K562 (cell line): ENCODE measurements at places on chromosomes 16 and 17. TPM values are rescaled to one million over a fixed set of nuclear protein-coding genes. Genes with fewer than 3 reads are reported as not detected.
A peak's percentile ranks its signal among the peaks of the same experiment; 100 is the strongest.

CALCOCO2 gene
- 67.5 and 69.4 TPM in 2 replicates for total RNA-seq

NACA2 gene
- total RNA-seq = not detected in 2 replicates

CDC6 gene
- total RNA-seq = 121 and 126 TPM in 2 replicates

ULK2 gene
- 0.18 and 0.38 TPM in 2 replicates for total RNA-seq

ZNF205 gene
- 9.4 and 10.1 TPM in 2 replicates for total RNA-seq

DHRS7C gene
- not detected in 2 replicates for total RNA-seq

NTN1 gene
- total RNA-seq = 0.02 TPM in 2 replicates

GP2 gene
- total RNA-seq = 5.9 and 6.1 TPM in 2 replicates

BPTF gene
- 42.1 and 52.1 TPM in 2 replicates for total RNA-seq

DNA sequence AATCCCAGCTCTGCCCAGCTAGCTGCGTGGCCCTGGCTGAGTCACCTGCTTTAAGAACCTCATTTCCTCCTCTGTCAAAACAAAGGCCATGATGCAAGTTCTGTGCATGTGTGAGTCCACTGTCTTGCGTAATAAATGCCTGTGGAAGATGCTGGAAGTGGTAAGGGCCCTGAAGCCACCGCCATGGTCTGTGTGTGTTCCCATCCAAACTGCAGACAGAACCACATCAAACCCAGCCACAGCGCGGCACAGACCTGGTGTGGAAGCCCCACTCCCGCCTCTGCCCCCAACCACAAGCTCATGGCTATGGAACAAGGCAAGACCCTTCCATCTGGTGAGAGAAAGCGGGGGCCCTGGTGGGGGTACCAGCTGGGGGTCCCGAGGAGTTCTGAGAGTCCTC is 26.0 kb downstream of the NECAB2 start:
- no peak for DNase-seq

DNA sequence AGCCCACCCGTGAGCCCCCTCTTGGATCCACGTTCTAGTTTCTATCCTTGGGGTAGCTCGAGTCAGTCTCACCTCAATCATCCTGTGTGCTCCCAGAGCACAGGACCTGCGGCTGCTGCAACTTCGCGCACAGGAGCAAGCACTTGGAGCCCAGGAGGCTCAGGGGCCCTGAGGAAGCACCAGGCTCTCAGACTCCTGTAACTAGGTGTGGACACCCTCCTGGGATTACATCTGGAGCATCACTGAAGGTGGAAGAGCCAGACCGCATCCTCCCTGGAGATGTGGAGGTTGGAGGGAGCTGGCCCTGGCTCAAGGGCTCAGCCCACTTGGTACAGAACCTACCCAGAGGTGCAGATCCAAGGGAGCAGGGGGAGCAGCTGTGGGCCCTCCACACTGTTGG is 2.7 kb downstream of the HBQ1 start:
- no peak for DNase-seq

- DNase-seq = peak; percentile 12
Observed at GRCh38 chr17:32693194-32693897, 183.6 kb downstream of the MYO1D start.

- DNase-seq = no peak
Observed at GRCh38 chr16:66457888-66458287, 30.8 kb downstream of the BEAN1 start.

DNA sequence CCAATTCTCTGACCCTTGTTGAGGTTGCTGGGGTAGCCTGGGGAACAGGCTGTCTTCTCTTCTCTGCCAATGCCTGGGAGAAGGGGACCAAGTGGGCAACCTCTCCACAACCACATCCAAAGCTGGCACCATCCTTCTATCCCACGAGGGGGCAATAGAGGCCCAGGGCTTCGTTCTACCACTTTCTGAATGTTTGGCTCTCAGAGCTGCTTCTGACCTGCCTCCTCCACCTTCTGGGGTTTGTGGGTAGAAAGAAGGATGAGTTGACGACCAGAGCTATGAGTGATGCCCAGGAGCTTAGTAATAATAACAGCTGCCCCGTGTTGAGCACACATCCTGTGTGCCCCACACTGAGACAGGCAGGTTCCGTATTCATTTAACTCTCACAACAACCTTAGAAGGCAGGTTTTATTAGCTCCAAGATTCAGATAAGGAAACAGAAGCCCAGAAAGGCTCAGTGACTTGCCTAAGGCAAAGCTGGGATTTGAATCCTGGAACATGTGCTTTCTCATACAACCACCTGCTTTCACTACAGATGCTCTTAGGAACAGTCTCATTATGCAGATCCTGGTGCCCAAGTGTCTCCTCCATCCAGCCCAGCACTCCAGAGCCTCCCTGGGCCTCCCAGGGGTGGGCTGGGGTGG is 11.1 kb downstream of the TSPOAP1 start:
- no peak for DNase-seq

DNA sequence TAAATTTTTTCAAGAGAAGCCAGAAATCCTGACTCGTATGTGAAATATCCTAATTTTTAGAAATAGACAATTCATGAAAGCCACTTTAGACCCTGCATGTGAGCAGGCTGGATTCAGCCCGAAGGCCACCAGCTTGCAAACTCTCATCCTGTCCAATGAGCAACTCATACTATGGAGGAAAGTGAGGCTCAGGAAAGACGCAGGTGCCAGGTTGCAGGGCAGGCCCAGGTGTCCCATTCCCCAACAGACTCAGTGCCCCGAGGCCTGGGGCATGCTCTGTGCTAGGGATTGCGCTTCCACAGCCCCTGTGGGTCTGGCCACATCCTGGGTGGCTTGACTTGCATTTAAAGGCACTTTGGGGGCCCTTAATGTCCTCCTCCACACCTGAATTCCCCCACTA is 16.7 kb upstream of the RASD1 start:
- DNase-seq = no peak

DNA sequence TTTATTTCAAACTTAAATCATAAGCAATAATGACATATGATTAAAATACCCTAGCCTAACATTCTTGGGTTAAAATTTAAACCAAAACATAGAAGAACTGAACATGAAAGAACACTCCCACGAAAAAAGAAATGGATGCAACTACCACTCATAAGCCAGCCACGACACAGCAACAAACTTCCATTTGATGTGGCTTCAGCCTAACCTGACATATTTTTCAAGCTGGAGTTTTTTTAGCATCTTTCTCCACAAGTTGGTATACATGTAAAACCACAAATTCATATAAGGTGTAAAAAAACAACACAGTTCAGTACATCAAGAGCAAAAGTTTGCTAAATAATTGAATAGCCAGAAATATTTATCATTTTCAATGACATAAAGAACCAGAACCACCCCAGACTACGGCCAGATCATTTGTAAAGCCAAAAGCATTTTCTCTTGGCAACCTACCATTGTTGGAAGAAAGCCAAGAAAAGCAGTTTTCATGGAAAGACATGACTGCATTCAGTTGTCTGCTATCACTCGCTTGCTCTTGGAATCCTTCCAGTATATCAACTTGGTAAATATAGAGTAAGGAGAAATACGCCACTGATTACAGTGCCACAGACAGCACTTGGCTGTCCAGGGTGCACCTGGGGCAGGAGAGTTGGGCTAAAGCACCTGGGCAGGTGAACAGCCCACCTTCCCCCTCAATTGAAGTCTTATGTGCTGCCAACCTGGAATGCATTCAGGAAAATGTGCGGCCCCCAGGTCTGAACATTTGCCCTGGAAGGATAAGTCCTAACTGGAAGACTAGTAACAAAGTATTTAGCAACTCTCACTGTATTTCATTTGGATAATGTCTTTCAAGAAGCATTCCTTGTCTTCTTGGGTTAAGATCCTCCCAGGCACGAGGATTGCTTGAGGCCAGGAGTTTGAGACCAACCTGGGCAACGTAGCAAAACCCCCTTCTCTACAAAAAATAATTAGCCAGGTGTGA is 60.5 kb downstream of the CREBBP start:
- peak; percentile 62 for DNase-seq

GRCh38 chr16:24541233-24541933 is 2.0 kb downstream of the RBBP6 start:
- DNase-seq = no peak

DNA sequence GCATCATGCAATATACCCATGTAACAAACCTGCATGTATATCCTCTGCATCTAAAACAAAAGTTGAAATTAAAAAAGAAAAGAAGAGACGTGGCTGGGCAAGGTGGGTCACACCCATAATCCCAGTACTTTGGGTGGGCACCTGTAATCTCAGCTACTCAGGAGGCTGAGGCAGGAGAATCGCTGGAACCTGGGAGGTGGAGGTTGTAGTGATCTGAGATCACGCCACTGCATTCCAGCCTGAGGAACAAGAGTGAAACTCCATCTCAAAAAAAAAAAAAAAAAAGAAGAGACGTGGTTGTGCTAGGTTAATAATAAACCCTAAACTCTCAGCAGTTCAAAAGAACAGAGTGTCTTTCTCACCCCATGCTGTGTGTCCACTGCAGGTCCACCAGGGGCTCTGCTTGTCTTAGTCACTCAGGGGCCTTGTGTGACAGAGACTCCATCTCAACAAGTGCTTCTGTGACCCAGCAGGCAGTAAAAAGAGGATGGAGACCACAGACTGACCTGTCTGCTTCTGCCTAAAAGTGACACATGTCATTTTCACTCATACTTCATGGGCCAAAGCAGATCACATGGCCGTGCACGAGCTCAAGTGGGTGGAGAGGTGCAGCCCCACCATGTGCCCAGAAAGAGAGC is 22.3 kb upstream of the N4BP1 start:
- DNase-seq = no peak

DNA sequence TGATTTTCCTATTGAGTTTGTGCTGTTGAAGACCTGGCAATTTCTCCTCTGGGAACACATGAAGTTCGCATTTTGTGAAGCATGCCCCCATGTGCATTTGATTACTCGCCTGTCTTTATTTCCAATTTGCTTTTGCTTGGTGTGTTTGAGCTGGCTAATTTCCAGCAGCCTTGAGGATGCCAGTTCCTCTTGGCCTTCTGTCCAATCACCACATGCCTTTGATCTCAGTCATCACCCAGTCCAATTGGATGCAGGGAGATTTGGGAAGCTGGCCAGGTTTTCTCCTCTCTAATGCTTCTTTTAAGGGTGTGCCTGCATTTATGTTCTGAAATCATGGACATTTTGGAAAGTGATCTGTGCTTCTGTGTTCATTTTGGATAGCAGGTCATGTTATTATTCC is 3.8 kb upstream of the TMEM100 start:
- no peak for DNase-seq

DNA sequence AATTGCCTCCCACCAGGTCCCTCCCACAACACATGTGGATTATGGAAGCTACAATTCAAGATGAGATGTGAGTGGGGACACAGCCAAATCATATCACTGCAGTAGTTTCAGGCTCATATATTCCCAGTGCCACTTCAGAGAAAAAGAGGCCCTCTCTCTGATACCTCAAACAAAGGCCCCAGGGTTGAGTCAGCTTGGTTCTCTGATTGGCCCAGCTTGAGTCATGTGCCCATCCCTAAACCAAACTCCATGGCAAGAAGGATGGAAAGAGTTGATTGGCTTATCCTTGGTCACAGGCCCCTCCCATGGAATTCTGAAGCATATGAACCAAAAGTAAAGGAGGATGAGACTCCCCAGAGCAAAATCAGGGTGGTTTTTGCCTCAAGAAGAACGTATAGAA is 75.9 kb upstream of the IRX6 start:
- DNase-seq = no peak

- DNase-seq = no peak
Observed at GRCh38 chr16:85724936-85725335, 26.0 kb downstream of the C16orf74 start.

GRCh38 chr16:85569615-85570212 is 43.4 kb upstream of the GSE1 start:
- DNase-seq = peak; percentile 96

DNA sequence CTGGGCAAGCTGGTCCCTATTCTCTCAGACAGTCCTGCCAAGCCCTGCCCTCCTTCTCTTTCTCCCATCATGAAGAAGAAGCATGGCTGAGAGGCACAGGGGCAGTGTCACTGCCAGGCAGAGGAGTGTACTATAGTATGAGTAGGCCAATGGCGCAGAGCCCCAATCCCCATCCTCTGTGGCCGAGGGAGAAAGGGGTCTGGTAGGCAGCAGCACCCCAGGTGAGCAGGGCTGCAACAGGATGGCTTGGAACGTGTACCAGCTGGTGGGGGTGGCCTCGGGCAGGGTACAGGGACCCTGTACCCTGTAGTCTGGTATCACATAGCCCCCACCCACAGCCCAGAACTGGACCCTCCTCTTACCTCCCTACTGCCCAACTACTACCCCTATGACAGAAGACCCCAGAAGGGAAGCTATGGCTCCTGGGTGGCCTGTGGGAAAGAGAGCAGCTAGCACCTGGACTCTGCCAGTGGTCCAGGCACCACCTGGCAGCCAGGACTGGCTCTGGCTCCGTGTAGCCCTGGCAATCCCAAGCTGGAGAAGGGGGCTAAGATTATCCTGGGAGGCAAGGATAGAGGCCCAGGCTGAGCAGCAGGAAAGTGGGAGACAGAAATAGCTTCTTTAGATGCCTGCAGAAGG is 4.4 kb downstream of the SMARCD2 start:
- DNase-seq = no peak

- DNase-seq = no peak
Observed at GRCh38 chr16:55499951-55500529, 8.8 kb upstream of the LPCAT2 start.

DNA sequence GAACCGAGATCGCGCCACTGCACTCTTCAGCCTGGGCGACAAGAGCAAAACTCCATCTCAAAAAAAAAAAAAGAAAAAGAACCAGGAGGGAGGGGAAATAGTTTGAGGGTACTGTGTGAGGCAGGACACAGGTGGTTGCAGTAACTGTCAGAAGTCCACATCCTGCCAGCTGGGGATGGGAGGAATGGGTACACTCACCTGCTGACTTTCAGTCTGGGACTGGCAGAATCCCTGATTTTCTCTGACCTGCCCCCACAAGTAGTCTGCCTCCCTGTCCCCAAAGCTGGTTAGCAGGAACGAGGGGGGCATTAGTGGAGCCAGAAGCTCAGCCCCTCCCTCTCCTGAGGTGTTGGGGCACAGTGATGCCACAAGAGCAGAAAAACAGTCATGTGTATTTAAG is 7.1 kb upstream of the ARL5C start:
- no peak for DNase-seq

DNA sequence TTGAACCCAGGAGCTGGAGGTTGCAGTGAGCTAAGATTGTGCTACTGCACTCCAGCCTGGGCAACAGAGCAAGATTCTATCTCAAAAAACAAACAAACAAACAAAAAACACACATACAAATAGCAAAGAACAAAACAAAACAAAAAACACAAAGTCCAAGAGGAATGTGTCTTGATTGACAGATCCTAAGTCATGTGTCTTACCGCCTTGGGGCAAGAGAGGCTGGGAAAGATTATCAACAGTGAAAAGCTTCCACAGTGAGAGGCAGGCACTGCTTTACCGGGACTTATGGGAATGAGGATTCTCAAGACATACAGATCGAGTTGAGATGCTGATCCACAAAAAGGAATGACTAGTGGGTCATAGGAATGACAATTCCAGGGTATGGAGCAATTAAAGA is 62.7 kb upstream of the GAS7 start:
- no peak for DNase-seq

DNA sequence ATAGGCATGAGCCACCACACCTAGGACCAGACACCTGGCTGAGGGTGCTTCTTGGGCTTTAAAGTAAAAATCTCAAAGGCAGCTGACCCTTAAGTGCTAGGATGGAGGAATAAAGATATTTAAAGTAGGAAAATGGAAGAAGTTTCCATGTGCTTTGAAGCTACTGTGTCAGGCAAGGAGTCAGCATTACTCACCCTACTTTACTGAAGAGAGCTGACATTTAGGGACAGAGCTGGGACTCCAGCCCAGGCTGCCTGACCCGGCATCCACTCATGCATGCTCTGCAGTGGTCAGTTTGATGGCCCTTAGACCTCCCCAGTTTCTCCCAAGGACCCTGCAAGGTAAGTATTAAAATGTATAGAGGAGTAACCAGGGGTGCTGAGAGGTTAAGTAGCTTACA is 124.7 kb upstream of the PLCG2 start:
- DNase-seq = no peak

GRCh38 chr17:59405944-59406705 is 74.7 kb downstream of the YPEL2 start:
- no peak for DNase-seq
